ENCODE measurements at places on chromosomes 13 and 19. TPM values are rescaled to one million over a fixed set of nuclear protein-coding genes. Genes with fewer than 3 reads are reported as not detected.

DNA sequence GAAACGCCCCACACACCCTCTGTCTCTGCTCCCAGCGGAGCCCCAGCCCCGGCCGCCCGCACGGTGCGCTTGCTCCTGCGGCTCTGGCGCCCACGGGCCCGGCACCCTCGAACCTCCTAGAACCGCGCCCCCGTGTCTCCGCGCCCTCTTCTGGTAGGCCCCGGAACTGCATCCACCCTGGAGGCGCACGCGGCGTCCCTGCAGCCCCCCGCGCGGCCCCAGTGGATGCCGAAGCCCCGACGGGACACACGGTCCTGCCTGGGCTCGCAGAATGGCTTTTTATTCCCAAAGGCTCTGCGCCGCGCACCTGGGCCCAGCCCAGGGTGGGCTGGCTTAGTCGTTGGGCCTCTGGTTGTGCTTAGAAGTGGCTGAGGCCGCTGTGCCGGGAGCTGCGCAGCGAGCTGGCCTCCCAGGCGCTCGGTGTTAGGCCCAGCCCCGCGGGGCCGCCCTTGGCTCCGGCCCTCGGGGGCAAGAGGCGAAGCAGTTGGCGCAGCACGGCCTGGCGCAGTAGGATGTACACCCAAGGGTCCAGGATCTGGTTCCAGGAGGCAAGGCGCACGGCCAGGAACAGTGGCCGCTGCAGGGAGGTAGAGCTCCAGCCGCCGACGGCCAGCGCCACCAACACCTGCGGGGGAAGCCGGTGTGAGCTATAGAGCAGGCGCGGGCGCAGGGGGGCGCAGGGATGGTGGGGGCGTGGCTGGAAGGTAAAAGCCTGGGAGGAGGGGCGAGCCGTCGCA, 2.8 kb downstream of the PTGER1 start:
- peak; percentile 66 for DNase-seq

DNA sequence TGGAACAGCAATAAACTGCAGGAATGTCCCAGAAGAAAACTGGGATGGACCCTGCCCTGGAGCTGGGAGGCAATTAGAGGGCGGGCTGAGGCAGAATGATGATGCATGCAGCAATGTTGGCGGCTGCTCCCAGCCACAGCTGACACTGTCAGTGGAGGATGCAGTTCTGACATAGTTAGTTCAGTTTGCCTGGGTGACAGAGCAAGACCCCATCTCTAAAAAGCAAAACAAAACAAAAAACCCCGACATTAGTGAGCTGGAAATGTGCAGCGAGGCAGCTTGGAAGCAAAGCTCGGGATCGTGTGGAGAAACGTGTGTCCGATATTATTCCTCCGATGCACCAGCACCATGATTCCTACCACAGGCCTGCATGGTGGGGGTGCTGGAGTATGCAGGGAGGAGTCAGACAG, 110.1 kb upstream of the UQCRFS1 start:
- DNase-seq: peak; percentile 17

DNA sequence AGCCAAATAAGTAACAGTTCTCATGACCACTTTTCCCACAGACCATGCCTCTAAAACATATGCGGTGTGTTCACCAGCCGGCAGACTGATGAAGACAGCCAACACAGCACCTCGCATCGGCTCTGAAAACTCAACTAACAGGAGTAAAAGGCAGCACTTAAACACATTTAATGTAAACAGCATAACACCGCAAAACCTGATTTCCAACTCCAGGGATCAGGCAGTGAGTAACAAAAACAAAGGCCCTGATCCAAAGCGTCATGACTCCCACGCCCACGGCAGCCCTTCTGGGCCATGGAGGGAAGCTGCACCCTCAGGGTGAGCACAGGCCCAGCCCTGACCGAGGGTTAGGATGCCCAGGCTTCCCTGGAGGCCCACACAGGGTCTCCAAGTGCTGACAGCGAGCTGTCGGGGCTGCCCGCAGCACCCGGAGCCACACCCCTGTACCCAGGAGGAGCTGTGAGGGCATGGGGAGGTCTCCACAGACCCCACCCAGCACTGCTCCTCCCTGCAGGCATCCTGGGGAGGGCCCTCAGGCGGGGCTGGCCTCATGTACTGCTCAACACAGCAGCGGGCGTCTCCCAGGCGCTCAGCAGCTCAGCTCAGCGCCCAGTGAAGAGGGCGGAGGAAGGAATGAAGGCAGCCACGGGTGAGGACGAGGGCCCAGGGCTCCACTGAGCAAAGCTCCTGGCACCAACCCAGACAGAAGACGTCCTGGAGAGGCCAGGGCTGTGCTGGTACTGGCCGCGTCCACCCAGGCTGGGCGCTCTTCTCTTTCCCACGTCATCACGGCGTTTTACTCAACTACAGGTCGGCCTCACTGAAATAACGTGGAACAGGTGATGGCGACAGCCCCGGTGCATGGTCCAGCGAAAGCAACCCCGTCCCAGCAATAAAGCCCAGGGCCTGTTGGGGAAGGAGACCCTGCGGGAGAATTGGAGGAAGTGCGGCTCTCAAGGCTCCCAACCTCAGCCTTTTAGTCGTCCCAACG, 53.7 kb downstream of the RASA3 start:
- DNase-seq: no peak

DNA sequence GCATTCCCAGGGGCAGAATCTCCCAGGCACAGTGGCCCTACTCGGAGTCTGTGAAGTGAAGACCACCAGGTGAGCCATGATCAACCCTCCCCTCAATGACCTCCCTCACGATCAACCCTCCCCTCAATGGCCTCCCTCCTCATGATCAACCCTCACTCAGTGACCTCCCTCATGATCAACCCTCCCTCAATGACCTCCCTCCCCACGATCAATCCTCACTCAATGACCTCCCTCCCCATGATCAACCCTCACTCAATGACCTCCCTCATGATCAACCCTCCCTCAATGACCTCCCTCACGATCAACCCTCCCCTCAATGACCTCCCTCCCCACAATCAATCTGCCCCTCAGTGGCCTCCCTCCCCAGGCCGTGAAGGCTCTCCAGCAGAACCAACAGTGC, 32.1 kb downstream of the SBNO2 start:
- DNase-seq: no peak

DNA sequence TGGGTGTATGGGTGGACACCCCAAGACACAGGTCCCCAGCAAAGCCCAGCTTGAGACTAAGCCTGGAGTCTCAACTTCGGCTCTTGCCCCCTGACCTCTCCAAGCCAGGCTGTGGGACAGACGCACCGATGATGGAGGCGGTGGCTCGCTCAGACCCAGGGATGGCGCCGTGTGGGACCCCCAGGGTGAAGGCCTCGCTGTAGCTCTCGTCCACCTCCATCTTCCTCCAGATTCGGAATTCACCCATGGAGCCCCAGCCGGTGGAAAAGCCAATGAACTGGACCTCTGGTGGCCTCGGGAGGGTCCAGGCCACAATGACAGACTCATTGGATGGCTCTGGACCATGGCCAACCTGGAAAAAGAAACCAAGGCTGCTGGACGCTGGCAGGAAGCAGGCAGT, 39.1 kb downstream of the F2RL3 start:
- DNase-seq: no peak

DNA sequence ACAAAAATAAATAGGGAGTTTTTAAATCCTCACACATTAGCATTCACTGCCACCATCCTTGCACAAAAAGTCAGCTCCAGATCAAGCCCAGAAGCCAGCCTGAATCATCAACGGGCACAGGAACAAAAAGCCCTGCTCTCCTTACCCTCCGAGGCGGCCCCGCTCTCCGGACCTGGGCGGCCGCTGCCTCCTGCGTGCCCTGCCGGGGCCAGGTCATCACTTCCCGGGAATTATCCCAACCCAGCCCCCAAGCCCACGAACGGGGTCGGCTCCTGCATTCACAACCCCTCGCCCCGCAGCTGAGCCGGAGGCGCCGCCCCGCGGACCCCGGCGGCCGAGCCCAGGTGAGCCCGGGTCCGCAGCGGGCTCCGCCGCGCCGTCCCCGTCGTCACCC, 754 bp downstream of the DNAJB1 start:
- DNase-seq: no peak

Gene ZNF610
- 6.9 TPM for total RNA-seq

Gene ZNF761
- total RNA-seq: 12.7 TPM

Gene SIGLEC5
- 1.2 TPM for total RNA-seq

Gene C19orf67
- not detected for total RNA-seq

Gene FBN3
- total RNA-seq: not detected

All from ureter (tissue), 1 donor.